Activated CD4-positive, alpha-beta T cell treated with anti-CD3 and anti-CD28 coated beads, Interleukin-2, amount 10 ng/mL, durations not matched to agents 24 days and 14 days (primary cell): ENCODE measurements at places on chromosomes 7 and 10.

GRCh38 chr7:53302496-53303246 lies 267.2 kb downstream of the POM121L12 start:
- DNase-seq: no peak

DNA sequence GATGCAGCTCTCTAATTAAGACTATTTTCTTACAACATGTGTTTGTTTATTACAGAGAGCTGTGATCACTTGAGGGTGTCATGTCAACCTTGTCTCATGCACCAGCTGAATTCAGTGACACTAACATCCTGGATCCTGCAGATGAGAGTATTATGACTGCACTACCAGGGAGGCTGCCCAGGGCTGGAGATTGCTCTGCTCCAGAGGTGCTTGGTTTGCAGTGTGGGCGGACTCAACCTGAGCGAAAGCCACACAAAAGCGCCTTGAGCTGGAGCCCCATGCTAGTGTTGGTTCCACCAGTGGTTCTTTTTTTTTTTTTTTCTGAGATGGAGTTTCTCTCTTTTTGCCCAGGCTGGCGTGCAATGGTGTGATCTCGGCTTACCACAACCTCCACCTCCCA lies 33.8 kb upstream of the ATXN7L1 start:
- no peak for DNase-seq

DNA sequence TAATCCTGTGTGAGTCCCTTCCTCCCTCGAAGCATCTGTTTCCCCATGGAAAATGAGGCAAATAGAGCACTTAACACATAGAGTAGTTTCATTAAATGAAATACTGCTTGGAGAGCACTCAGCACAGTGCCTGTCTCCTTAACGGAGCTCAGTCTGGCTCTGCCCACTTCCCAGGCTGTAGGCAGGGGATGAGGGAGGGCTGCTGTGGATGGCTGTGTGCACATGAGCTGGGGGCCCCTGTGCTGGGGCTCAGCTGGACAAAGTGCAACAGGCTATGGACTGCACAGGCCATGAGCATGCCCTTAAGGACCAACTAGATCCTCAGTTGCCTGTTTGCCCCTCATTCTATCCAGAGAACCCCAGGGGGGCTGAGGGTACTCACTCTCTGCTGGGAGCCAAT lies 14.5 kb downstream of the ZCCHC24 start:
- DNase-seq: no peak

DNA sequence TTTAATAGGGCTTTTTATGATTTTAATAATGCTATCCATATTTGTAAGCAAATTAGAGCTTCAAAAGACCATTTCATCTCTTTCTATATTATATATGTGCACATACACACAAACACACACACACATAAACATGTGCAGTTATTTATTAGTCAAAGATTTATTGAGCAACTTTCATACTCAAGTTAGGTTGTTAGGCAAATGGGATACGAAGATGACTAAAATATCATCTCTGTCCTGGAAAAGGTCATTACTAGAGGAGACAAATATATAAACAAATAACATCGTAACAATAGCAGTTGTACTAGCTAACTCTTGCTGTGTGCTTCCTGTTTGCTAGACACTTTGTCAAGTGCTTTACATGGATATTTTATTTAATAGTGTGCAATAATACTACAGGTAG lies 307.9 kb downstream of the SNX13 start:
- DNase-seq: no peak

DNA sequence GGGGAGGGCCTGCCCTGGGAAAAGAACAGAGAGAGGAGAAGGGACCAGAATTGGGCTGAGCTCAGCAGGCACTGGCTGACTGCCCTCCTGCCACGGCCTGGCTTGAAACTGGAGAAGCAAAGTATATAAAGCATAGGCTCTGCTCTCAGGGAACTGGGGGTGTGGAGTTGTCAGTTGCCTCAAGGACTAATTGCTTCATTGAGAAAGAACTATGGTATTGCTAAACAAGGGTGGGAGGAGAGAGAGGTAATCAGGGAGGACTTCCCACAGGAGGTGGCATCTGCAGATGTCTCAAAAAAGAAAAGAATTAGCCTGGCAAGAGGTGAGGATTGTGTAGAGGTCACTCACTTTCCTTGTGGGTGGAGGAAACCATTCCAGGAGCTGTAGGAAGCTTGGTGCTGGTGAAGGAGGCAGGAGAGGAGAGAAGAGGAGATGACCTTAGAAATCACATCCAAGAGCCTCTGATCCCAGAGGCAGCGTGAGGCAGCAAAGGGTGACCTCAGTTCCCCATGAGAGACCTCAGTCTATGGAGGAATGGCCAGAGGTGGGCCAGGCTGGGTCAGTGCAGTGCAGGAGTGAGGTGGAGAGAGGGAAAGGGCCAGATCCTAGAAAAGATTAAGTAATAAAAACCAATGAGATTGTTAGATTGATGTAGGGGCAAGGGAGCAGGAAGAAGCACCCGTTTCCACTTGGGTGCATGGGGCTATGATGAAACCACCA lies 2.4 kb downstream of the PILRB start:
- DNase-seq: no peak

DNA sequence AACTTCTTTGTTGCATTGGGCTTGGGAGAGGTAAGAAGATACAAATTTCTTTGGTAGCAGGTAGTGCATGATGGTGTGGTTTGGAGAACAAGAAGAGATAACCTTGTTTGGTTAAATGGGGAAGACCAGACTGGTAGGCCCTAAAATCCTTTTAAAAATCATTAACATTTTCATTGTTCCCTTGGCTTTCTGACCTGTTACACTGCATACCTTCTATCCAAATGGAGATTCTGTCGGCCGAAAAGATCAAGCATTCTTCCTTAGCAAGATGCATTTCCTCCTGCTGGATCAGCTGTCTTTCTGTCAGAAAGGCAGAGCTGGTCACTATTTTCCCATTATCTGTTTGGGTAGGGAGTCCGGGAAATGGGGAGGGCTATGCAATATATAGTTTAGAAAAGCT lies 33.7 kb downstream of the AGK start:
- no peak for DNase-seq

- peak; percentile 65 for DNase-seq
Measured at GRCh38 chr7:3301831-3302618, 973 bp downstream of the SDK1 start.

DNA sequence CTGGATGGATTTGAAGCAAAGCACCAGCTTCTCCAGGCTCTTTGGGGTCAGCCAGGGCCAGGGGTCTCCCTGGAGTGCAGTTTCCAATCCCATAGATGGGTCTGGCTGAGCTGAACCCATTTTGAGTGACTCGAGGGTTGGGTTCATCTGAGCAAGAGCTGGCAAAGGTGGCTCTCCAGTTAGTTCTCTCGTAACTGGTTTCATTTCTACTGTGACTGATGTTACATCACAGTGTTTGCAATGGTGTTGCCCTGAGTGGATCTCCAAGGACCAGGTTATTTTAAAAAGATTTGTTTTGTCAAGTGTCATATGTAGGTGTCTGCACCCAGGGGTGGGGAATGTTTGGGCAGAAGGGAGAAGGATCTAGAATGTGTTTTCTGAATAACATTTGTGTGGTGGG lies 14.2 kb downstream of the LEP start:
- no peak for DNase-seq

DNA sequence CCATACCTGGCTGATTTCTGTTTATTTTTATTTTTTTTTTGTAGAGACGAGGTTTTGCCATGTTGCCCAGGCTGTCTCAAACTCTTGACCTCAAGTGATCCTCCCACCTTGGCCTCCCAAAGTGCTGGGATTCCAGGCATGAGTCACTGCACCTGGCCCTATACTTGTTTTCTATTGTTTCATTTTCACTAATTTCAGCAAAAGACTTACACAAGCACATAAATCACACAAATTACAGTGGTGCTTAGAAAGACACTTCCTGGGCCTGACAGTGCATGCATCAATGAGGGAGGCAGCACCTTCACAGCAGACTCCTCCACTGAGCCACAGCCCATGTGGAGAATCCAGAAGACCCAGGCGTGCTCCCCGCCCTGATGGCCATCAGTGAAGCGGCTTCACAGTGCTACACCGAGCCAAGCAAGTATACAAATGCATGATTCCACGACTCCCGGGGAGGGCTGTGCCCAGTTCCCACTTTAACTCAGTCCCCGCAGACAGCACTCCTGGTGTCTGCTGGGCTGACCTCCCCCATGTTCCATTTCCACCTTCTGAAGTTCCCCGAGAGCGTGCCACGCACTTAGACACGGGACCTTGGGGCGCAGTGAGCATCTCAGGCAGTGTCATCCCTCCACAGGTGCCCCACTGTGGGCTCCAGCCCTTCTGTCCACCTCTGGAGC lies 20.6 kb downstream of the PITRM1 start:
- no peak for DNase-seq

GRCh38 chr7:144834641-144835144 lies 1.2 kb downstream of the TPK1 start:
- DNase-seq: peak; percentile 84

DNA sequence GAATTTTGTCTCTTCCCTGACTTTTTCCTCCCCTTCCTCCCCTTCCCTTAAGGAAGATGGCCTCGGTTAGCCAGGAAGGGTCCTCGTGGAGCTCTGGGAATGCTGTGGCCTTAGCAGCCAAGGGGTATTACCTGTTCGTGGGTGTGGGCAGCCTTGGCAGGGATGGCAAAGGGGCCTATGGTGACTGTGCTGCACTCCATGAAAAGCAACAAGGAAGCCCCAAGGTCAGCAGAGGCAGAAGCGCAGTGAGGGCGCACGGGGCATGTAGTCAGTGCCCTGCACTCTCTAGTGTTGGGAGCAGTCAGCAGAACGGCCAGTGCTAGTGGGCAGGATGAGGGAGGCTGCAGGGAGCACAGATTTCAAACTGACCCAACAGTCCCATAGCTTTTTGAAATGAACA lies 191.8 kb downstream of the ADARB2 start:
- DNase-seq: no peak

- no peak for DNase-seq
Measured at GRCh38 chr10:24821986-24822385, 98.3 kb upstream of the ARHGAP21 start.

GRCh38 chr10:5862360-5862961 lies 27.2 kb downstream of the ANKRD16 start:
- DNase-seq: no peak

- no peak for DNase-seq
Measured at GRCh38 chr10:51080311-51081006, 6.2 kb downstream of the PRKG1 start.

DNA sequence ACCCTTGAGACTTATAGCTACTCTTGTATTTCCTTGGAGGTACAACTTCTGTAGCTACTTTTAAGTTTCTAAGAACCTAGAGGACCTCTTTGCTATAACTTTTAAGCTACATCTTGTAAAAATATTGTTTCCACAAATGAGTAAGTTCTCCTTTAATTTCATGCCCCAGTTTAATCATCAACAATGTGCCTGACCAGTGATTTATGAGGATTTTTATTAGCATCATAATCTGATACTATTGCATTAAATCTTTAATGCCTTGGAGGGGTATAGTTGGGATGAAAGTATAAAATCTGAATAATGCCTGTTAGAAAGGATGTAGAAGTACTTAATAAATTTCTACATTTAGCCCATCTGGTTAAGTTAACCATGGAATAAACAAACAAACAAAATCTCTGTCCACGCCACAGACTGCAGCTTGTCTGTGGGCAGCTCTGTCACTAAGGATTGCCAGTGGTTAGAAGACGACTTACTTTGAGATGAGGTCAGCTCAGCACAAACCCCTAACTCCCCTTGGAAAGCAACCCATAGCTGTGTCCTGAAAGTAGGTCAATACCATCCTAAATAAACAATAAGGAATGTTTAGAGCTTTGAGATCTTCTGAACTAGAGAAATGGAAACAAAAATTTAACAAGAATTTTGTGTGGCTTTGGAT lies 18.3 kb downstream of the UBE2D1 start:
- no peak for DNase-seq

DNA sequence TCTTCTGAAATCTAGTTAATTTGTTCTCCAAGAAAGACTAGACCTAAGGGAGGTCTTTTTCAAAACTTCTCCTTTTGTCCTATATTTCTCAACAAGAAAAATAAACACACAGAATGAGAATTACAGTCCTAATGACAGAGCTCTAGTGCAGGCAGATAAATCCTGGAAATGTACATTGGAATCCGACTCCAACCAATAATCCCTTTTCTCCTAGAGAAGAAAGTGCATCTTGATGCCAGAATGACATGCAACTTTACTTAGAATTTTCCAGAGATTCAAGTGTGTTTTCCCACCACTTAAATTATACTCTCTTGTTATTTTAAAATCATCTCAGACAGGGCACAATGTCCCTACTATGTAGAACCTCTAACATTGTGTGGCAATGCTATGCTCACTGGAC lies 68.2 kb downstream of the MET start:
- DNase-seq: no peak

DNA sequence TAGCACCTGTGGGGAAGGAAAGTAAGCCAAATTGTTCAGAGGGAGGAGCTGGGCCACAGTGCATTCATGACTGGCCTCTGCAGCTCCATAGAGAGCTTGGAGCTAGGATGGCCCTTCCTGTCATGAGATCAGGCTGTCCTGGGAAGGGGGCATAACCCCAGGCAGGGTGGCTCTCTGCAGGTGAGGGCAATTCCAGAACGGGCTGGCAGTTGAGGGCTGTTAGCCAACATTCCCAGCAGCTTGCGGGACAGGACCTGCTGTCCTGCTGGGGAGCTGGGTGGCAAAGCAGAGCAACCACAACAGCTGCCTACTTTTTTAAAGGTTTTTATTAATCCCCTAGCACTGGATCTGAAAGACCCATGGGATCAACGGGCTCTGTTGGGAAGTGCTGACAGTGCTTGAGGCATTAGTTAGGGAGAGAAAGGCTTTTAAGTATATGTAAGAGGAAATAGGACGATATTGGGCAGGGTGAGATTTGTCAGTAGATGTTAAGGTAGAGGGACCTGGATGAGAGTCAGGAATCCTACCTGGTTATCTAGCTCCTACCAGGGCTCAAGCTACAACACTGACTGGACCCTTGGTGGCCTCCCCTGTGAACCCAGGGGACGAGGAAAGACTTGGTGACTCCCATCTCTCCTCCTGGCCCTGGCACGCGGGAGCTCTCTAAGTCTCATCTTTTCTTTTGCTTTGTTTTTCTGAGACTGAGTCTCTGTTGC lies 77.8 kb downstream of the NAMPT start:
- no peak for DNase-seq

DNA sequence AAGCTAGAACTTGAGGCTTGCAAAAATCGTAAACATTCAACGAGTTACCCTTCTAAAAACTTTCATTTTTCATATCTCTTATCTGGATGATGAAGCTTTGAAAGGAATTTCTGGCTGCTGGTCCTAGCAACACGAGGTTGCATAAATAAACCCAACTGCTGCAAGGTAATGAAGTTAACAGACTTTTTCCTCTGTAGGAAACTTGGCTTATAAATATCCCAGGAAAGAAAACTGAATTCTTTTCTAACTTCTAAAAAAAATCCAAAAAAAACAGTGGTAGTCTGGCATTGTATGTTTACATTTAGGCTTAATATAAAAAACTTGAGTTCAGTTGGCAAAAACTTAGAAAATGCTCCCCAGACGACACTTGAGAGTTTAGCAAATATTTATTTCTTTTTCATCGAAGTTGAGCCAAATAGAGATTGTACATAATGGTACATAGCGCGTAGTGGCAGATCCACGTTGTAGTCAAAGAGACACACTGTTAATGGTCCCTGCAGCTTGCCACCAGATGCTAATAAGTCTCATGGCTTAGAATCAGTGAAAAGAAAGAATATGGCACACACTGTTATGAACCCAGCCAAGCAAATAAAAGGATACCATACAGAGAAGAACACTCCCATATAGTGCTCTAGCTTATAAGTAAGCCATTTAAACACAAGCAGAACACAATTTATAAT lies 200.3 kb upstream of the PCLO start:
- DNase-seq: no peak

GRCh38 chr10:3484306-3485056 lies 300.5 kb downstream of the KLF6 start:
- no peak for DNase-seq
